Placental epithelial cell (primary cell): ENCODE measurements at places on chromosomes 16 and 17. TPM values are rescaled to one million over a fixed set of nuclear protein-coding genes. Genes with fewer than 3 reads are reported as not detected.

Gene GGNBP2
- 41.9 and 57.7 TPM in 2 replicates for total RNA-seq

Gene NBR1
- total RNA-seq = 84.0 and 107 TPM in 2 replicates

Gene SCGB1C2
- not detected in 2 replicates for total RNA-seq

Gene DNASE1L2
- total RNA-seq = 0.22 and 2.0 TPM in 2 replicates

Gene CBX2
- 1.6 and 3.0 TPM in 2 replicates for total RNA-seq
